Forelimb muscle (tissue), 1 donor: ENCODE measurements at places on chromosomes 6 and 20.

DNA sequence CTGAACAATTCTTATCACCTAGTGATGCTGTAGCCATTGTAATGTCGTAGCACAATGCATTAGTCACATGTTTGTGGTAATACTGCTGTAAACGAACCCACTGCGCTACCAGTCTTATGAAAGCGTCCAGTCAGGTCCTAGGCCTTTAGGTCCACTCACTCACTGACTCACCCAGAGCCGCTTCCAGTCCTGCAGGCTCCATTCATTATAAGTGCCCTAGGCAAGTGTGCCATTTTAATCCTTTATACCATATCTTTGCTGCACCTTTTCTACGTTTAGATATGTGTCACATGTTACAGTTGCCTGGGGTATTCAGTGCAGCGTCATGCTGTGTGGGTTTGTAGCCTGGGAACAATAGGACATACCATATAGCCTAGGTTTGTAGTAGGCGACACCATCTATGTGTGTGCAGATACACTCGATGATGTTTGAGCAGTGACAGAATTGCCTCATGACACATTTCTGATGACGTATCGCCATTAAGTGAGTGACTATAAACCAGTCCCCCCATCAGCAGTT, 15.4 kb downstream of the IGF2R start:
- no peak for DNase-seq

- no peak for DNase-seq
These were observed 178.2 kb downstream of the FOXC1 start for GRCh38 chr6:1787894-1788293.

- no peak for DNase-seq
These were observed 133.5 kb downstream of the PLCB1 start for GRCh38 chr20:8265588-8265987.

- DNase-seq = no peak
These were observed 72.2 kb downstream of the IPCEF1 start for GRCh38 chr6:154284313-154284853.

DNA sequence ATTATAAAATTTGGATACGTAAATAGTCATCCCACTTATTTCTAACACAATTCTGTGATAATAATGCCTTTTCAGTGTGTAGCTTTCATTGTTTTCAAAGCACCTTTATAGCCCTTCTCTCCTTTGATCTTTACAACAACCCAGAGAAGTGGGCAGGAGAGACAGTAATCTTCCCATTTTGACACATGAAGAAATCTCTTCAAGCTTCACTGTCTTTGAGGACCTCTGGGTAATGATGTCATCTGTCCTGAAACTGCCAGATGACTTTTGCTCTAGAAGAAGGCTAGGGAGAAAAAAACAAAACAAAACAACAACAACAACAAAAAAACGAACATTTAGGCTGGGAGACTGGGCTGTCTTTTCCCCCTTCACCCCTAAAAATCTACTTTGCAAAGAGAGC, 203.0 kb downstream of the KCNQ5 start:
- DNase-seq = no peak

- DNase-seq = no peak
These were observed 171.3 kb downstream of the FAXC start for GRCh38 chr6:99178168-99178567.

DNA sequence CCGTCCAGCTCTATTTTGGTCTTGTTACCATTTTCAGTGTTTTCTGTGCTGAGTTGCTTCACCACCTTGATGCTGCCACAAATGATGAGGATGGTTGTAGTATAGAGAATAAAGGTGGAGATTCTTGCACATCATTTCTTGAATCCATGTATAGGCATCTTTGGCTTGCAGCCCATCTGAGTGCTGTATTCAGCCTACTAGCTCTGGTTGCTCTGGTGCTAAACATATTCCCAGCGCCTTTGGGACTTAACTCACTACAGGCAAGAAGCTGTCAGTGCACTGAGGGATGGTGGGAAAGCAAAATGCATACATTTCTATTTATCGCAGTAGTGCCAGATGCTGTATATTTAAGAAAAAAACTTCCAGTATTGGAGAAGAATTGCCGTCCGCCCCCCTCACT, 86.0 kb downstream of the CARMIL1 start:
- no peak for DNase-seq

GRCh38 chr6:152356662-152357061, 280.5 kb downstream of the SYNE1 start:
- no peak for DNase-seq

GRCh38 chr20:9059931-9060330, 9.0 kb upstream of the PLCB4 start:
- no peak for DNase-seq

DNA sequence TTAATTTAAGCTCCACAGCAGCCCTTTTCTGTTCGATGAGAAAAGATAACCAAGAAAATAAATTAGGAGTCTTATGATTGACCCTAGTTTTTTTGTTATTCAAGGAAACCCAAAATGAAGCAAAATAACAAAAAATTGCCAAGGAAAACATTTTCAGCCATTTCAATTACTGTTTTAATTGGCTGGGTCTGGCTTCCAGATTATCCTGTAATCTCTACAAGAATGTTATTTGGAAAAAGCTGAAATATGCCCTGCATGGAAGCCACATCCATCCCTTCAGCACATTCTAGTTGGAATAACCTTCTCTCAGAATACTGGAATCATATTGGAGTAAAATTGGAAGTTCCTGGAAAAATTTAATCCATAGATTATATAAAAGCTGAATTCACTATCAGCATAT, 191.1 kb upstream of the CCN2 start:
- no peak for DNase-seq

DNA sequence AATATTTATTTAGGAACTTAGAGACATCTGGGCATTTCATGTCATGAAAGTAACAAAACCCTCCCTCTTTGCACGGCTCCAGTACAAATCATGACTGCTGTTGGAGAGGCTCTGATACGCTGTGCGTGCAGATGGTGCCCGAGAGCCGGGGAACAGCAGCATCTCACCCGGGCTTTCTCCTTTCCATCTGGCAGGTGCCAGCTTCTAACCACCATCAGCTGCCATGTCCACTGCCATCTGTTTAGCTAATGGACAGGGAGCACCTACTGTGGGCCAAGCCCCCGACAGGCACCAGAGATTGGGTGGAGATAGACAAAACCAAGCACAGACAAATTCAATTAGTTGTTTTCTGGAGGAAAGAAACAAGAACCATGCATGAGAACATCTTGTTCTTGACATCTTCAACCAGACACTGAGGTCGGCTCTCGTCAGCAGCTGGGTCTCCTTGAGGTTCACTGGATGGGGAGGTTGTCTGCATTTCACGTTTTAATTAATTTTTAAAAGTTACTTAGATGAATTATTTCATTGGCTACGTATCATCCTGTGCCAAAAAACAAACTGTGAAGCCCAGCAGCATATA, 323.7 kb downstream of the THBS2 start:
- DNase-seq = no peak

DNA sequence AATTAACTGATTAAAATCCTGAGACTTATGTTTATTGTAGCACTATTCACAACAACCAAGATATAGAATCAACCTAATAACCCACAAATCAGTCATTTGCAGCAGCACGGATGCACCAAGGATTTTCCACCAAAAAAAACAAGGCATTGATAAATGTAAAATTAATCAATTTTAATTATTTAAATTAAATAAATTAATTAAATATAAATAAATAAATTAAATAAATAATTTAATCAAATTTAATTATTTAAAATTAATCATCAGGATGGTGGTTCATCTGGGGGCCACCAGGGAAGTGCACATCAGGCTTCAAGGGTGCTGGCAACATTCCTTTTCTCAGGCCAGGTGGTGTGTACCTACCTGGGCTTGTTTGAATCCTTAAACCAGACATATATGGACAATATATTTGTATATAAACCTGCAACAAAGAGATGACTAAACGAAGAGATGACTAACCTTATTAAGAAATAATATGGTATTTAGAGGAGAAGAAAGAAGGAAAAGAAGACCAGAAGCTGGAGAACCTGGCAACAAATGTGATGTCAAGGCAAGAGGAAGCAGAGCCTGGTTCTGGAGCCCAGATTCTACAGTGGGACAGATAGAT, 89.2 kb downstream of the CD164 start:
- no peak for DNase-seq

DNA sequence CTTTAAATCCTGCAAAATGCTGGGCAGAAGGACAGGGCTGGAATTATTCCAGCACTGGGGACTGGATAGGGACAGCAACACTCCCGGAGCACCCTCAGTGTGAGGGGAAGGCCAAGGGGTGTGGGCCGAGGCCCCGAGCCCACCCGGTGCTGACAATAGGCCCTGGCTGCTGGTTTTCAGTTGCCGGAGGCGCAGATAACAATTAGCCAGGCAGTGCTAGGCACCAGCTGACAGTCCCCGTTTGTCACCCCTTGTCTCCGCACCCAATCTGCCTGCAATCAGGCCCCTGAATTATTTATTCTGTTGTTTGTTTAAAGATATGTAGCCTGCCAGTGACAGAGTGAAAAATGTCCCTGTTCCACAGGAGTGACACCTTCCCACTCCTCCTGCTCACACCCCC, 120.0 kb downstream of the GRM4 start:
- DNase-seq = no peak

DNA sequence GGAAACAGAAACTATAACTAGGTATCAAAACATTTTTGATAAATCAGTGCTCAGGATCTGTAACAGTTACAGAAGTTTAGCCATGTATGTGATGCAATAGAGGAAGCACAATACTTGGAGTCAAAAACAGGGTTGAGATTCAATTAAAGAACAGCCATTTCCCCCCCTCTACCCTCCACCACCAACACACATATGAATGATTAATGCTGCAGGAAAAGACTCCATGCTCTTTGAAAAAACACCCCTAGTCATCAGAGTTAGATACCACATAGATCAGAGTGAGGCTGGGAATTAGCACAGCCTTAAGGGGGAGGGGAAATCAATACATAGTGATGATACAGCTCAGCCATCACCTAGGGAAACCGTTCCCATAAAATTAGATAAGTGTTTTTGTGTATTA, 108.9 kb upstream of the EMILIN3 start:
- no peak for DNase-seq

DNA sequence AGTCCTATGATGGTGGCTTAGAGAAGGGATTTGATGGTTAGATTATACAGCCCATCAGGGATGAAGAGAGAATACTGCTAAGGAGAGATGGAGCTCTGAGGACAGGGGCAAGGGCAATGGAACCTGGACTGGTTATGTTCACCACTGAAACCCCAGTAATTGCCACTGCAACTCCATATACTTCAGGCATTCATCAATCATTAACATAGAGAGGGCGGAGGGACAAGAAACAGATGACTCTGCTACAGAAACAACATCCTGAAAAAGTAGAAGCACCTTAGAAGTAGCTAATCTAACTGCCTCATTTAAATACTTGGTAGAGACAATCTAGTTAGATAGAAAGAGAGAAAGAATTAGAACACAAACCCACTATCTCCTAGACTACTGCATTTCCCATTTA, 89.8 kb downstream of the MDN1 start:
- DNase-seq = no peak

DNA sequence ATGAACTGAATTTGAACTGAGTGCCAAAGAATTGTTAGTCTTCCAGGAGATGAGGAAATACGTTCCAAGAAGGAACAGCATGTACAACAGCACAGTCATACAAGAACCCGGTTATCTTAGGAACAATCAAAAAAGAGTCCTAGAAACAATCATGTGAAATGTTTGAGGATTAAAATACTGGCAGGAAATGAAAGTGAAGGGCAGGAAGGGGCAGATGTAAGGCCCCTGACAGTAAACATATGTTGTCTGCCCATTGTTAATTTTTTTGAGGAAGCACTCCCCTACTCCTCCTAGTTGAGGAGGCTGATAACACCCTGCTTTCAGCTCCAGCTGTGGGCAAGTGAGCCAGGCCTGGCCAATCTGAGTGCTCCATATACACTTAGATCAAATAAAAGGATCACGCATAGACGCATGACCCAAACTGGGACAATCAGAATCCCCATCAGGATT, 220.9 kb downstream of the HACE1 start:
- DNase-seq = no peak

DNA sequence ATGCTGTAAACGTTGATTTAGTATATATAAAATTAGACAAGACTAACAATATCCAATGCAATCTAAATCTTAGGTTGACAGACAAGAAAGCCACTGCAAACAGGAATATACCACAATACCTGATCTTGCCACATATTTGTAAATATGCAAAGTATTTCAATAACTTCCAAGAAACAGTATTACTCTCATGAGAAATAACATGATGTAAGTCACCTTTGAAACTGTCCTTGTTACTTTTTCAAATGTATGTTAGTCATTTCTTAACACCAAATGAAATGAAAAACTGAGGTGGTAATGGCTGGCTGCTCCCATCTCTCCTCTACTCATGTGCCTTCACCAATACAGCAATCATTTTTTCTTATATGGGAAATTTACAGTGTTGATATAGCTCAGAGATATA, 118.7 kb downstream of the ATG5 start:
- DNase-seq = no peak

DNA sequence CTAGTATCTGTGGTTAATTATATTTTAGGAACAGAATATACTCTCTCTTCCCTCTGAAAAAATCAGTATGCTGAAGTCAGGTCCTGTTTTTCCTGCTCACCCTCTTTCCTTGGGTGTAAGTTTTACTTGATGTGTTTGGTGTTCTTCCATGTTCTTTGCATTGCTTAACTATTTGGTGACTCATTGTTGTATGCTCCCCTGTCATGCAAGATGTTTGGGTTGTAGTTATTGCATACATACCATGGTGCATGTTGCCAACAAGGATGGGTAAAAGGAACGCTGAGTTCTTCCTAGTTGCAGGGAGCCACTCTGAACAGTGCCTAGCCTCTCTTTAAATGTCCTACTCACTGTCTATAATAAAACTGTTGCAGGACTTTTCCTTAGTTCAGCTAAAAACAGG, 207.9 kb upstream of the LAMP5 start:
- no peak for DNase-seq

DNA sequence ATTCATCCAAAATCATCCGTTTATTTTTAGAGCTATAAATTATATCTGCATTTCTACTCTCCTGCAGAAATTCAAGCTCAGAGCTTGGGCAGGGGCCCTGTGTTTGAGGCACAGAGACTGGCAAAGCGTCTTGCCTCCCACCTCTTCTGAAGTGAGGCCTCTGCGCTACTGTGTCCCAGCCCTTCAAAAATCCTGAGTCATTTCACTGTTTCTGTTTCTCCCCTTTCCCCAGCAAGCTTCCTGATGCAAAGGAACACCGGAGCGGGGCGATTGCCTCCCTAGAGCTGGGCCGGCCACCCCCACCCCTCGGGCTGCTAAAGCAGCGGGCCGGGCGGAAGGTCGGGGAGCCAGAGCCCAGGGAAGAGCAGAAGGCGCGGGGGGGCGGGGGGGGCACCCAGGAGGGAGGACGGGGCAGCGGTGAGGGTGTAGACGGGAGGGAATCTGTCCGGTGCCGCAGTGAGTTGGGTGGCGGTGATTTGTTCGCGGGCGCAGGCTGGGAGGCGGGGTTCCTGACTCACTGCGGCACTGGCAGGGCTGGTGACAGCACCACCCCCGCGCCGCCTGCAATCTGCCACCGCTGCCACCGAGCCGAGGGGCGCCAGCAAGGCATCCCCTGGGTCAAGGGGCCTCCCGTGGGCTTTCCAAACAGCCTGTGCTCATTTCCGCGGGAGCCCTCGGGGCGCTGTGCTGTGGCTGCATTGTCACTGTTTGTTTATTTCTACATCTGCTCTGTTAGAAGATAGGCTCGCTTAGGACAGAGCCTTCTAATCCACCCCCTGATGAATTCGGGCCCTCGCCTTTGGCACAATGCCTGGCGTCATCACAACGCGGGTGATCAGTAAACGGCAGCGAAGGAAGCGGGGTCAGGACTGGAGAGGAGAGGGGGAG, 46.5 kb upstream of the SNAP25 start:
- no peak for DNase-seq

- no peak for DNase-seq
These were observed 53.0 kb upstream of the NOP56 start for GRCh38 chr20:2599288-2600006.
